Tongue (tissue), 3 donors: ENCODE measurements at places on chromosomes 16 and 17. TPM values are rescaled to one million over a fixed set of nuclear protein-coding genes. Genes with fewer than 3 reads are reported as not detected.

Gene CDH1
- total RNA-seq, result 34.3 TPM

Gene TNFRSF17
- total RNA-seq, result 0.51 TPM

Gene ABCC12
- not detected for total RNA-seq

Gene KRTAP4-9
- total RNA-seq, result not detected

Gene MYH2
- total RNA-seq, result 1,036 TPM

Gene CYGB
- 12.2 TPM for total RNA-seq

Gene CES5A
- not detected for total RNA-seq

Gene NPIPA2
- not detected for total RNA-seq

Gene GP1BA
- total RNA-seq, result not detected

Gene KRTAP2-3
- total RNA-seq, result not detected

DNA sequence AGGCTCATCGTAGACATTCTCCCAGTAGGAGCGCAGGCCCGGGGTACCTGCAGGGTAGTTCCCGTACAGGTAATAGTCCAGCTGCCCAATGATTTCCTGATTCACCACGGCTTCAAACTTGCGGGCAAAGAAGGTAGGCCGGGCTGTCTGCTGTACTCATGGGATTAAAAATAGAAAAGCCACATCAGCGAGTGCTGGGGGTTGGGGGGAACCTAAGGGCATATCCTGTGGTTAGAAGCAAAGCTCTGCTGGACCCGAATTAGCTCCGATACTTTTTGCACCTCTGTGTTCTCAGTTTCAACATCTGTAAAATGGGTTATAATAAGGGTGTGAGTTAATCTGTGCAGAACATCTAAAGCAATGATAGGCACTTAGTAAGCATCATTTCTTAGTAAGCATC lies 336.2 kb downstream of the XYLT1 start:
- DNase-seq, result no peak

DNA sequence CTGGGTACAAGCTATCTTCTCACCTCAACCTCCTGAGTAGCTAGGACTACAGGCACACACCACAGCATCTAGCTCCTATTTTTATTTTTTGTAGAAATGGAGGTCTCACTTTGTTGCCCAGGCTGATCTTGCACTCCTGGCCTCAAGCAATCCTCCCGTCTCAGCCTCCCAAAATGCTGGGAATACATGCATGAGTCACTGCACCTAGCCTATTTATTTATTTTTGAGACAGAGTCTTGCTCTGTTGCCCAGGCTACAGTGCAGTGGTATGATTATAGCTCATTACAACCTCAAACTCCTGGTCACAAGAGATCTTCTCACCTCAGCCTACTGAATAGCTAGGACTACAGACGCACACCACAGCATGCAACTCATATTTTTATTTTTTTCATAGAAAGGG lies 40.1 kb upstream of the RGS9 start:
- no peak for DNase-seq

- DNase-seq, result no peak
These were observed 2.9 kb downstream of the CPPED1 start for GRCh38 chr16:12800817-12801216.

DNA sequence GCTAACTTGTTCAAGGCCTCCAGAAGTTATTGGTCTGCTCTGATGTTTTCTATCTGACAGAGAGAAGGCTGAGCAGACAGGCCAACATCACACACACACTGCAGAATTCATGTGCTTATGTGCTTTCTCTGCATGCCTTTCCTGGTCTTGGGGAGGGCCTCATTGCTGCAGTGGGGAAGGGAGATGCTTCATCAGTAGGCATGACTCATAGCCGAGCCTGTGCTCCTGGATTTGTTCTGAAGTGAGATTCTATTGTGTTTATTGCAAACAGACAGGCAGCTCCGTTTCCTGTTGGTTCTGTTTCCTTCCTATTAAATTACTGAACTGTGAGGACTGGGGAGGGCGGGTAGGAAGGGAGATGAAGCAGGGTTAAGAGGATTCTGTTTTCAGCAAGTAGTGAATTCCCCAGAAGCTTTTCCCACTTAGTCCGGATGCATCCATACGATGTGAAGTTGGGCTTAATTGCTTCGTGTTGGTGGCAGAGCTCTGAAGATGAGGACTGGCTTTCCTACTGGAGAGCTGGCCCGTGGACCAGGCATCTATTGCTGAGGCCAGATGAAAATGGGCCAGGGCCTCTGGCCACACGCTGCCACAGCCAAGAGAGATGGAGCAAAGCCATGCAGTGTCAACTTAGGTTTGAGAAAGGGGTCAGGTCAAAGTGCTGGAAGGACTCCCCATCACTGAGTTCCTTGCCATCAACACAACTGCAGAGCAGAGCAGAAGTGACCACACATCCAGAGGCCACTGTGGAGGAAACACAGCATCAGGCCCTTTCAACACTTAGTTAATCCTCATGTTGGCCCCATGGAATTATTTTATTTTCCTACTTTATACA lies 179.3 kb downstream of the UTP18 start:
- peak; percentile 43 for DNase-seq

GRCh38 chr16:89898201-89898967 lies 20.3 kb upstream of the MC1R start:
- DNase-seq, result no peak

- DNase-seq, result peak; percentile 64
These were observed 7.9 kb downstream of the ESRP2 start for GRCh38 chr16:68227850-68228553.

DNA sequence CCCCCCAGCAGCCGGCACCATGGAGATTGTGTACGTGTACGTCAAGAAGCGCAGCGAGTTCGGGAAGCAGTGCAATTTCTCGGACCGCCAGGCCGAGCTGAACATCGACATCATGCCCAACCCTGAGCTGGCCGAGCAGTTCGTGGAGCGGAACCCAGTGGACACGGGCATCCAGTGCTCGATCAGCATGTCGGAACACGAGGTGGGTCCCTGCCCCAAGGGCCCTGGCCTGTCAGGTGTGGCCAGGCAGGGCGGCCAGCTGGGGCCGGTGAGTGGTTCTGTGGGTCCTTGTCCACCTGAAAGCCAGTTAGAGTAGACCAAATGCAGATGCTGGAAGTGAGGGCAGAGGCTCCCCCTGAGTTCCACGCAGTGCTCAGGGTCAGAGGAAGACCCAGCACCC lies 7.8 kb downstream of the DNAI2 start:
- DNase-seq, result no peak

GRCh38 chr16:65037556-65037955 lies 84.3 kb downstream of the CDH11 start:
- DNase-seq, result no peak

DNA sequence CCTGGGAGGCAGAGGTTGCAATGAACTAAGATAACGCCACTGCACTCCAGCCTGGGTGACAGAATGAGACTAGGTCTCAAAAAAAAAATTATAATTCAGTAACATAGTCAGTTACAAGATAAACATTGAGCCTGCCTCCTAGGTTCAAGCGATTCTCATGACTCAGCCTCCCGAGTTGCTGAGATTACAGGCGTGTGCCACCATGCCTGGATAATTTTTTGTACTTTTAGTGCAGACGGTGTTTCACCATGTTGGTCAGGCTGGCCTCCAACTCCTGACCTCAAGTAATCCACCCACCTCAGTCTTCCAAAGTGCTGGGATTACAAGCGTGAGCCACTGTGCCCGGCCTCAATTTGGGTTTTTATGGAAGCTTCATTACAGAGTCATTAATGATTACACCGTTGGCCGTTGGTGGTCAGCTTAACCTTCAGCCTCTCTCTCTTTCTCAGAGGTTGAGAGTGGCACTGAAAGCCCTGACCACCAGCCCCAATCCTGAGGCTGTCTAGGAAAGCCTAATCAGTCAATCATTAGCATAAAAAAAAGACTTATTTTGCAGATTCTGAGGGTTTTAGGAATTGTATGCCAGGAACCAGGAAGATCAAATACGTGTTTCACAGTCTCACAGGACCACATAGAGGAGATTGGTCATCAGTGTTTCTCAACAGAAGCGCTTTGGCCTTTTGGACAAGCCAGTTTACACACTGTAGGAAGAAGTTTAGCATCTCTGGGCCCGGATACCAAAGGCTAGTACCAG lies 1.3 kb upstream of the LRRC37A3 start:
- no peak for DNase-seq

DNA sequence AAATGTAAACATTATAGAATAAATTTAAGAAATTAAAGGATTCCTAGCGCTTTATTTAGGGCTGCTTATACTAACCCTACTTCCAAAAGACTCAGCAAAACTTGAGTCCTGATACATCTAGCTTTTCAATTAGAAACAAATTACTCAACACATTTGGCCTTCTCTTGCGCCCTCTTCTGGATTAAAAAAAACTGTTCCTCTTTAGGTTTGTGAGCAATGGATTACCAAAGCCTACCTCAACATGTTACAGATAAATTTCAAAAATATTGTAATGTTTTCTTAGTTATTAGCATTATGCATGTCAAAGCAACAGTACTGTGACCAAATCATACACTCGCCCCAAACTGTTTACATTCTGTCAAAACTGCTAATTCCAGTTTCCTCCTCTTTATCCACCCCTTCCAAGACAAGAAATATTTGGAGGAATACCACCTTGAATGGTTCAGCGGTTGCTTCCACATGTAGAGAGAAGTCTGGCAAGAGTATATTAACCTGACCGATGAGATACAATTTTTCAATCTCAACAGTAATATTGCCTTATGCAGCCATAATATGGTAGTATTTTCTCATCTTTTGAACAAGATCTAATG lies 2.7 kb downstream of the NUFIP2 start:
- peak; percentile 88 for DNase-seq

- DNase-seq, result no peak
These were observed 38.4 kb downstream of the EPN2 start for GRCh38 chr17:19275457-19276127.

DNA sequence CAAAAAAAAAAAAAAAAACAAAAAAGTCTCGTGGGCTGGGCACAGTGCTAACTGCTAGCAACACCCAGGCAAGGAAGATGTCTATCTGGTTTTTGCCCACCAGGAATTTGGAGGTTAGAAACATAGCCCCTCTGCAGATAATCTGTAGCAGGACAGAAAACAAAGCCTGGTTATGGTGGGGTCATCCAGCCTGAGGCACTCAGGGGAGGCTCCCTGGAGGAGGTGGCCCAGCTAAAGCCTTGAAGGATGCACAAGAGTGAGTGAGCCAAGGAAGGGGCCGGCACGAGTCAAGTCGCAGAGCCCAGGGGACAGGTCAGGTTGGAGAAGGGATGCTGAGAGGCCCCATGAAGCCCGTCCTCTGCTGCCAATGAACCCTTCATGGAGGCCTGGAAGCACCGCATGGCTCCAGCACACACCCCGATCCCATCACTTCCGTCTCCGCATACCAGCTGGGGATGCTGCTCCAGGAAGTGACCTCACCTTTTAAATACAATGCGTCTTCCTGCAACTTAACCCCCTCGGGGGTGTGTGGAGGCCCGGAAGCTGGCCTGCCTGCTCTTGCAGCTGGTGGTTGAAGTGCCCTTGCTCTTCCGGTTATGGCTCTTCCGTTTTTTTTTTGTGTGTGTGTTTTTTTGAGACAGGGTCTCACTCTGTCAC lies 86.5 kb downstream of the ENGASE start:
- peak; percentile 28 for DNase-seq

- no peak for DNase-seq
These were observed 970.3 kb upstream of the RBFOX1 start for GRCh38 chr16:6362321-6362720.

- DNase-seq, result no peak
These were observed 4.3 kb downstream of the RNF43 start for GRCh38 chr17:58412961-58413586.

DNA sequence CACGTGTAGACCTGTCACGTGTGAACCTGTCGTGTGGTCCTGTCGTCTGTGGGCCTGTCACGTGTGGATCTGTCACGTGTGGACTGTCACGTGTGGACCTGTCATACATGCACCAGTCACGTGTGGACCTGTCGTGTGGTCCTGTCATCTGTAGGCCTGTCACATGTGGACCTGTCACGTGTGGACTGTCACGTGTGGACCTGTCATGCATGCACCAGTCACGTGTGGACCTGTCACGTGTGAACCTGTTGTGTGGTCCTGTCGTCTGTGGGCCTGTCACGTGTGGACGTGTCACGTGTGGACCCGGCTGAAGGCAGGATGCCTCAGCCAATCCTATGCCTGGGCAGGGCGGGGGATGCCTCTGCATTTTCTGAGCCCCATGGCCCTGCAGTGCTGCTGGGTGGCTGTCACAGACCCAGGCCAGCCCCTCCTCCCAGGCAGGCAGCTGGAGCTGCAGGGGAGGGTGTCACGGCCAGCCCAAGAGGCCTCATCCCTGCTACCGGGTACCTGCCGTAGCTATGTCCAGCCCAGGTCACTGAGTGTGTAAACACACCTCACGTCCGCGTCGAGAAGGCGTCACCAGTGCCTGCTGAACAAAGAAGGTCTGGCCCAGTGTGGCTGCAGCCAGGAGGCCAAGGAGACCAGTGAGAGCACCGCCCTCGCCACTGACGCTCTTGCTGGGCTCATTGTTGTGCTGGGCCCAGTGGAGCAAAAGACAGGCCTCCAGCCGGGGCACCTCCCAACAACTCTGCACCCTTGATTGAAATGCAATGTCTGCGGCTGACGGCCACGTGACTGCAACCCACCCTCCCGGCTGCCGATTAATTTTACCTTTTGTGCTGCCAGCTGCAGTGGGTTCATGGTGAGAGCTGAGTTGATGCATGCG lies 18.6 kb upstream of the ACSF3 start:
- DNase-seq, result no peak

DNA sequence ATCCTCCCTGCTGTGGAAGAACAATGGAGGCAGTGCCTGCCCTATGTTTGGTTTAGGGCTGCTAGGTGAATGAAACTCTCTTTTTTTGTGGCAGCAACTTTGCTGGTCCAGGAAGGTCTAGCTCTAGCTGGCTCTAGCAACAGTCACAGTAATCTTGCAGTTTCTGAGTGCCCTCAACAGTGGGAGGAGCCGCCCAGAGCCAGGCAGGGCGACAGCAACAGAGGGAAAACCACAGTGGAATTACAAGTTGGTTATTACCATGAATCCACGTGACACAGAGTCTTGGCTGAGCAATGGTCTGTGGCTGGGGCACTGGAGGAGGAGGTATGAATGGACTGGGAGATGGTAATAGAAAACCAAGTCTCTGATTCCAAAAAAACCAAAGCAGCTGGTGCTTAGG lies 10.3 kb downstream of the HSPB9 start:
- peak; percentile 47 for DNase-seq

DNA sequence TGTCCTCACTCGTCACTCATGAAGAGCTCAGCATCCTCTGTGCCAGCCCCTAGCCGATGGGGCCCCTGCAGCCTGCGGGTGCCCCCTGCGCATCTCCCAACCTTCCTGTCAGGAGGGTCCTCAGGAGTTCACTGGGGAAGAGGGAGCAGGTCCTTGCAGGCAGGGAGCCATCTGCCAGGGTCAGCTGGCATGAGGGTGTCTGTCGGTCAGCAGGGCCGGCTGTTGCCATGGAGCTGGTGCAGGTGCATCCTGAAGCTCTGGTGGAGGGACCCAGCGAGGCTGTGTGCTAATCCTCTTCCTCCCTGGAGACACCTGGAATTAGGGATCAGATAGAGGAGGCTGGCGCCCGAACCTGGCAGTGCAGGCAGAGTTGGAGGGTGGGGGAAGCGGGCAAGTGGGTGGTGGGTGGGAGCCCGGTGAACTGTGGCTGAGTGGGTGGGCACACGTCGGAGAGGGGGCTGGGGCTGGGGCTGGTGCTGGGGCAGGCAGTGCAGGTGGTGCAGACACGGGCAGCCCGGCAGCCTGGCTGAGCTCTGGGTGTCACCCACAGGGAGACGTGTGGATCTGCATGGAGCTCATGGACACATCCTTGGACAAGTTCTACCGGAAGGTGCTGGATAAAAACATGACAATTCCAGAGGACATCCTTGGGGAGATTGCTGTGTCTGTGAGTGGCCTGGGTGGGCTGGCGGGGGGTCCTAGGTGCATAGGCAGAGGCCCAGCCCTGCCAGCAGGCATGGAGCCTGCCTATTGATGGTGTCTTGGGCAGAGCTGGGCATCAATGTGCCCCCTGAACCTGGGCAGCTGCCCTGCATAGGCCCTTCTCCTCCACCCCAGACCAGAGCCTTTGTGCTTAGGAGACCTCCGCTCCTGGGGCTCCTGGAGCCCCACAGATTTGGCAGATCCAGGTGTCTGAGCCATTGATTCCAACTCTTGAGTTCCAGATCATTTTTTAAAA lies 17.4 kb downstream of the MAP2K3 start:
- no peak for DNase-seq
